ENCODE measurements at places on chromosomes 2 and 18.

GRCh38 chr2:28356095-28356911 is 36.4 kb upstream of the FOSL2 start:
- no peak for DNase-seq

GRCh38 chr2:215879977-215880940 is 133.1 kb downstream of the MREG start:
- no peak for DNase-seq

GRCh38 chr2:67462738-67463496 is 65.8 kb downstream of the ETAA1 start:
- no peak for DNase-seq

- no peak for DNase-seq
These were observed 5.3 kb upstream of the NCL start for GRCh38 chr2:231469583-231469950.
